ENCODE measurements at places on chromosomes 4 and X.

- no peak for DNase-seq
Measured at GRCh38 chr4:138118270-138118669, 123.9 kb downstream of the SLC7A11 start.

- DNase-seq, result no peak
Measured at GRCh38 chr4:140666889-140667614, 89.1 kb downstream of the TBC1D9 start.

GRCh38 chr4:18063079-18063478 lies 41.5 kb upstream of the LCORL start:
- DNase-seq, result no peak

- DNase-seq, result no peak
Measured at GRCh38 chr4:15198070-15198727, 195.9 kb downstream of the CPEB2 start.

GRCh38 chr4:95516528-95517017 lies 32.2 kb downstream of the UNC5C start:
- no peak for DNase-seq

DNA sequence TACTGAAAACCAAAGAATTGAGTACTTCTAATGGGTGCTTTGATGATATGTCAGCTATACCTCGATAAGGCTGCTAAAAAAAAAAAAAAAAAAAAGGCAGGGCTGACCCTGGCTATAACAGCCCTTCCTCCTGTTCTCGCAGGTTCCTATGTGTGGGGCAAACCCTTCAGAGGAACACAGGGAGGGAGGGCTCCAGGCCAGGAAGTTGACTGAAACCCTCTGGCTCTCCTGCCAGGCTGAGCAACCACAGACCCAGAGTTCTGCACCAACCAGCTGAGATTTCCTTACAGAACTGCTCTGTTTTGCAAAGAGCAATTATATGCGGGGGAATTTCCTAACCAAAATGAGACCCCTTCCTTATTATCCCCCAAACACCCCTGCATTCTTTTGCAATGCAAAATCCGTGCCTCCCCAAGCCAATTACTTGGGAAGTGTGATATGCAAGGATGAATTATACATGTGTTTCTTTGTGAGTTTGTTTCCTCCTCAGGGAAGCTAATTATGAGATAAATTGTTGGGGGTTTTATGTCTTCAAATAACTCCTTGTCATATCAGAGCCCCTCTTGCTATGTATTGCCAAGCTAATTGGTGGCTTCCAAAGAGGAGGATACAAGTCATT lies 45.6 kb downstream of the PDHA1 start:
- DNase-seq, result no peak

GRCh38 chr4:107857741-107858140 lies 33.0 kb downstream of the SGMS2 start:
- no peak for DNase-seq

- no peak for DNase-seq
Measured at GRCh38 chr4:165542476-165542875, 163.7 kb downstream of the CPE start.

DNA sequence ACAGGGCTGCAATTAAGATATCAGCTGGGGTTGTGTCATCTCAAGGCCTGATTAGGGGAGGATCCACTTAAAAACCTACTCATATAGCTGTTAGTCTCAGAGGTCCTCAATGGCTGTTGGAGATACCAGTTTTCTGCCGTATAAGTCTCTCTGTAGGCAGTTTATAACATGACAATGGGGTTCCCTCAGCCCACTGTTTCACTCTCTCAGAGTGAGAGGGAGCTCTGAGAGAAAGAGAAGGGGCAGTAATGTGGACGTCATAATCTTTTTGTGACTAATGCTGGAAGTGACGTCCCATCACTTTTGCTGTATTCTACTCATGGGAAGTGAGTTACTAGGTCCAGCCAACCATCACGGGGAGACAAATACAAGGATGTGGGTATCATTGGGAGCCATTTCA lies 70.3 kb downstream of the STIM2 start:
- no peak for DNase-seq

DNA sequence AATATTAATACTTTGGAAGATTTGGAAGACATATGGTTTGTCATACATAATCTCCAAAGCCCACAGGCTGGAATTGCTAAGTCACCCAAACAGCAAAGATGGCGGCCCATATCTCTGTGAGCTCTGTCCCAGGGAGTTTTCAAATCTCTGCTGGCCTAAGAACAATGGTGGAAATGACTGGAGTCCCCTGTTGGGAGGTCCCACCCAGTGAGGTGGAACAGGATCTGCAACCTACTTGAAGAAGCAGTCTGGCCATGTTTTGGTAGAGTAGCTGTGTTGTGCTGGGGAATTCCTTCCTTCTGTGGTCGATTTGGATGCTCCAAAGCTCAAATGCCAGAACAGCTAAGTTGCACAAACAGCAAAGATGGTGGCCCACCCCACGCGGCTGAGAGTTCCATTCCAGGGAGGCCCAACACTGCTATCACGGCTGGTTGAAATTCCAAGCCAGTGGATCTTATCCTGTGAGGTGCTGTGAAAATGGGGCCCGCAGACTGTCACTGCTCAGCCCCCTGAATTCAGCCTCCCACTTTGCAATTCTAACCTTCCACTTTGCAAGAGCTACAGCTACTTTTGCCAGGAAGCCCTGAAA lies 3.2 kb upstream of the UGT2B7 start:
- DNase-seq, result no peak

- DNase-seq, result no peak
Measured at GRCh38 chr4:28385801-28386200, 1525.2 kb downstream of the STIM2 start.

GRCh38 chr4:10196191-10196590 lies 79.6 kb upstream of the WDR1 start:
- no peak for DNase-seq

- DNase-seq, result no peak
Measured at GRCh38 chr4:101322743-101323142, 24.6 kb downstream of the PPP3CA start.

DNA sequence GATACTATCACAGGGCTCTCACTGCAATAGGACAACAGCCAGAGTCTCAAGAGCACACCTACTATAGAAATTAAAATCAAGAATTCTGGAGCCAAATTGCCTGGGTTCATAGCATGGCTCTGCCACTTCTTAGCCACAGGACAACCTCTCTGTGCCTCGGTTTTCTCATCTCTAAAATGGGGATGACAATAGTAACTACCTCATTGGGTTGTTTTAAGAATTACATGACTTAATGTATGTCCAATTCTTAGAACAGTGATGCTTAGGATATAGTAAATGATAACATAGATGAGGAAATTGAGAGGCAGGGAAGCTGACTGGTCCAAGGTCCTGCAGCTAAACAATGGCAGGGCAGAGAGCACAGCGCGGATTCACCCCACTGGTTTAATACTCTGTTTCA lies 11.0 kb upstream of the ODAPH start:
- no peak for DNase-seq

DNA sequence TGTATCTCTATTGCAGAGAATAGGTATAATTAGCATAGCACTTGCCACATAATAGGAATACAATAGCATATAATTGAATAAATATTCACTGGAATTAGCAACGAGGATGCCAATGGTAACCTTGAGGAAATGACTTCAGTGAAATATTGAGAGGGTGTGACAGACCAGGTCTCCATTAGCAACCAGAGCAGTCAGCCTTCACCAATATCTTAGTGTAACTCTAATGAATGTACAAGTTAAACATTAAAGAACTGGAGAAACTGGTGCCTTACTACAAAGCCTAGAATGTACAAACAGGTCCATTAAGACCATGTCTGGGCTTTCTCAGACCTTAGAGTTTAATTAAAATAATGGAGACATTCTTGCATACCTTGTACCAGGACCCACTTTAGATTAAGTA lies 143.0 kb downstream of the MAGEB17 start:
- no peak for DNase-seq

GRCh38 chrX:152892999-152893891 lies 4.6 kb upstream of the ZNF185 start:
- no peak for DNase-seq

DNA sequence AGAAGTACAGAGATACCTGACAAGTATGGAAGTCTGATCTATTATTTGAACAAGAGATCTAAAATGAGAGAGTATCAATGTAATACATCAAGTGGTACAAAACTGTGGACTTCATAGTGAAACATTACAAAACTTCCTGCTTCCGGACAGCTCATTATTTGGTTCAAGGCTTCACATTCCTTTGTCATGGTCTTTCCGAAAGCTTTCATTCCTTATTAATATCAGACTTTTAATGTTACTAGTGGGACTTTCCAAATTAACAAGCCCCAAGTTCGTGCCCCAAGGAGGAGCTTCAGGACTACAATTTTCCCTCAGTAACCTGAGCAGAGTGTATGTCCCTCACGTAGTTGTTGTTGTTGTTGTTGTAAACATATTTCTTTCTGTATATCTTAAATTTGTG lies 1.2 kb downstream of the CHIC2 start:
- no peak for DNase-seq

- no peak for DNase-seq
Measured at GRCh38 chr4:177008836-177009501, 216.2 kb upstream of the VEGFC start.

GRCh38 chr4:143335979-143336780 lies 496 bp upstream of the GAB1 start:
- peak; percentile 88 for DNase-seq

GRCh38 chrX:48702032-48702431 lies 5.5 kb downstream of the SUV39H1 start:
- no peak for DNase-seq

DNA sequence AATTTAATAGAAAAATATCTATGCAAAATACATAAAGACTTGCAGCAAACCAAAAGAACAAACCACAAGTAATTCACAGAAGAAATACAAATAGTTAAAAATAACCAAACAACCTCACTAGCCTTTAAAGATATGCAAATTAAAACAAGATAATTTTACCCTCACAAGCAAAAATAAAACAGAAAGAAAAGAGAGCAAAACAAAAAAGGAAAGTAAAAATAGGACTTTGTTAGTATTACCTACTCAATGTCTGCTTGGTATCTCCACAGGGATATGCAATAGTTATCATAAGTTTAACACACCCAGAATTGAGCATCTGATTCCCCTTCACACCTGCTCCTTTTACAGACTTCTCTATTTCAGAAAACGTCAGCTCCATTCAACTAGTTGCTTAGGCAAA lies 737.5 kb upstream of the MAGEB2 start:
- DNase-seq, result no peak

- DNase-seq, result no peak
Measured at GRCh38 chr4:8898419-8898818, 26.8 kb upstream of the HMX1 start.

DNA sequence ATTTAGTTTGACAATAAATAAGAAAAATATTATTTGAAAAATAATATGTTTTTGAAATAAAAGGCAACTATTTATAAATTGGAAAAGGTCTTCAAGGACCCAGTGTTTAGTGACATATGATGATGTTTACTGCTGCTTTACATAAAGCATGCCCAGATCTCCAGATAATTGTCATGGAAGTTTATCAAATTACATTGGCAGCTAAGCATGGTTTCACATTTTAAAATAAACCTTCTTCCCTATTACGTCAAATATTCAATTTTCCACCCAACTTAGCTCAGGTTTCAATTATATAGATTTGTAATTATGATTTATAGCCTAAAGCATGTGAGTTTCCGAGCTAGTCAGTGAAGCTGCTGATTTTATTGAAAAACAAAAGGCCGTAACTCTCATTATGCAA lies 417.2 kb downstream of the CFAP47 start:
- DNase-seq, result no peak

- no peak for DNase-seq
Measured at GRCh38 chr4:141346144-141346543, 125.4 kb downstream of the ZNF330 start.
